T-helper 17 cell (primary cell): ENCODE measurements at places on chromosomes 7 and 10.

- DNase-seq: no peak
Observed at GRCh38 chr7:155721056-155721455, 76.6 kb downstream of the RBM33 start.

DNA sequence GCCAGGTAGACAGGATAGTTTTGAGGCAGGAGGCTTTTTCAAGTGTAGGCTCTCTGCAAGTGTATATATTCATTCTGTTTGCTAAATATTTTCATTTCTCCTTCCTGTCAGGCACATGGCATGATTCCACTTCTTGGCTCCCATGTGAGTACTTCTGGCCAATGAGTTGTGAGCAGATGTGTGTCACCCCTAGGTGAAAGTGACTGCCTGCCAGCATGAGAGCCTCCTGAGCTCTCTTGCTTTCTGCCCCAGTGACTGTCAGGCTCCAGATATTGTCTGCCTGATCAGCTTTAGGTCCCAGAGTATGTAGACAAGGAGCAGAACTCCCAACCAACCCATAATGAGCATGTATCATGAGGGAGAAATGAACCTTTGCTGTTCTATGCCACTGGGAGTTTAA, 257.6 kb upstream of the NPY start:
- no peaks in the 10 kb centered on the region for H3K27me3 ChIP-seq
- H3K36me3 ChIP-seq: no peaks in the 10 kb centered on the region
- H3K4me1 ChIP-seq: no peaks in the 10 kb centered on the region
- H3K4me3 ChIP-seq: no peak overlapping the region

- DNase-seq: no peak
- no peak overlapping the region for H3K27ac ChIP-seq
- H3K4me3 ChIP-seq: no peak overlapping the region
- peaks cover 24% of the 10 kb centered on the region for H3K27me3 ChIP-seq
Observed at GRCh38 chr10:77530011-77530410, 107.6 kb downstream of the KCNMA1 start.

GRCh38 chr7:39353615-39354376, 212.4 kb upstream of the YAE1 start:
- H3K27ac ChIP-seq: no peak overlapping the region
- peaks cover 10% of the 10 kb centered on the region for H3K4me1 ChIP-seq
- H3K27me3 ChIP-seq: peaks cover 19% of the 10 kb centered on the region
- DNase-seq: no peak

GRCh38 chr10:132197271-132198067, 10.7 kb downstream of the DPYSL4 start:
- peaks cover 12% of the 10 kb centered on the region for H3K27me3 ChIP-seq
- H3K4me3 ChIP-seq: no peak overlapping the region
- no peaks in the 10 kb centered on the region for H3K4me1 ChIP-seq

- peaks cover 13% of the 10 kb centered on the region for H3K4me1 ChIP-seq
- H3K27ac ChIP-seq: no peak overlapping the region
- no peak for DNase-seq
- peaks cover 3% of the 10 kb centered on the region for H3K36me3 ChIP-seq
- H3K27me3 ChIP-seq: peaks cover 84% of the 10 kb centered on the region
Observed at GRCh38 chr10:99536338-99537085, 3.8 kb downstream of the NKX2-3 start.

DNA sequence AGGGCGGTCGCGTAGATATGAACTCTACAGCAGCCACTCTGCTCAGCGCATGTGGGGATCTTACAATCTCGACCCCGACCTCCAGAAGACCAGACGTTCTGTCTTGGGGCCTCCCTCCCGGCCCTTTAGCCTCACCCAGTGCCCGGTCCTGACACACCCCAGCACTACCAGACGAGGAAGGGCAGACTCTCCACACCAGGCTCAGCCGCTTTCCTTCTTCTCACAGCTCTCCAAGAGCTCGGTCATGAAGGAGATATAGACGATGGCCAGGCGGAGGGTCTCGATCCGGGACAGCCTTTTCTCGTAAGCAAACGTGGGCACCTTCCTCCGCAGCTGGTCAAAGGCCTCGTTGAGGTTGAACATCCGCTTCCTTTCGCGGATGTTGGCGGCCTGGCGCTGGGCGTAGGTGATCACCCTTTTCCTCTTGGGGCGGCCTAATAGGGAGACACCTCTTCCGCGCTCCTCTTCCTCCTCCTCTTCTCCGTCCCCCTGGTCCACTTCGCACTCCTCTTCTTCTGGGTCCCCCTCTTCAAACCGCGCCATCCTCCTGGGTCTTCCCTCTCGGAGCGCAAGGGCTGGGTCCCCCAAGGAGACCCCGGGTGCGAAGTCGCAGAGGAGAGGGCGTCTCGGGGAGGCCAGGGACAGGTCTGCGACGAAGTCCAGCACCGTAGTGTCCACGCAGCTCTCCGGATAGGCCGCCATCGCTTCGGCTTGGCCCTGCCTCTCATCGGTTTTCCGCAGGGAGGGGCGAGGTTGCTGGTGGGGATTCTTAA, at the start of gene FERD3L:
Gene FERD3L (minus strand): TSS at position 761 of the 773 bp plus-strand sequence. CDS start 59 bp downstream, at position 702.
- no peak for DNase-seq
- peaks cover 29% of the 10 kb centered on the region for H3K27me3 ChIP-seq
- no peaks in the 10 kb centered on the region for H3K4me1 ChIP-seq
- no peak within 1 kb of the TSS for H3K4me3 ChIP-seq
- no peak within 1 kb of the TSS for H3K27ac ChIP-seq

- H3K36me3 ChIP-seq: peaks cover 4% of the 10 kb centered on the region
- H3K4me1 ChIP-seq: peaks cover 14% of the 10 kb centered on the region
- H3K4me3 ChIP-seq: no peak overlapping the region
- no peak for DNase-seq
Observed at GRCh38 chr7:129949292-129950133, 3.2 kb downstream of the UBE2H start.

DNA sequence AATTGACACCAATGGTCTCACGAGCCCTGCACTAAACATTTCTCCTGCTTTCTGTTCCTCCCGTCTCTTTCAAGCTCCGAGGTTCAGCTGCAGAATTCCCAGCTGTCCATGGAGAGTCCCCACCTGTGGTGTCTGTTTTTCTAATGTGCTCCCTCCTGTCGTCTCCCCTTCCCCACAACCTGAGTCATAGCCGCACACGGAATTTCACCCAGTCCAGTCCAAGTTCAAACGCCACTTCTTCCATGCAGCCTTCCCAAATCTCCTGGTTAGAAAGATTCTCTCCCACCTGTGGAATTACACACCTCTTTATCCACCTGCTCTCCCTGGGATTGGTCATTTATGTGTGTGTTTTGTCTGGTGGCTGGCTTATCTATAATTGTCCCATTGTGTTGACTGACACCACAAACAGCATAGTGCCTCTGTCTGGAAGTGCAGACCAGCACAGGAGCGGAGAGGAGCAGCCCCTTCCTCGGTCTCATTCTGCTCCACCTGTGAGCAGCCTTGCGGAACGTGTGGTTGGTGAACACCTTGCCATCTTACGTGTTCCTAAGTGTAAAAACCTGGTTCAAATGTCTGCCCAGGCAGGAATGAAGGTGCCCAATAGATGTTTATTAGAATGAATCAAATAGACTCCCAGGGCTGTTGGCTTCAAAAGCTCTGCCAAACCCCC, 3.3 kb upstream of the DIP2C start:
- peaks cover 4% of the 10 kb centered on the region for H3K36me3 ChIP-seq
- no peak overlapping the region for H3K27ac ChIP-seq
- DNase-seq: no peak
- H3K4me3 ChIP-seq: no peak overlapping the region

GRCh38 chr7:1466524-1467271, 7.4 kb upstream of the MICALL2 start:
- peaks cover 10% of the 10 kb centered on the region for H3K4me1 ChIP-seq
- H3K27ac ChIP-seq: no peak overlapping the region
- H3K36me3 ChIP-seq: no peaks in the 10 kb centered on the region
- no peak for DNase-seq

DNA sequence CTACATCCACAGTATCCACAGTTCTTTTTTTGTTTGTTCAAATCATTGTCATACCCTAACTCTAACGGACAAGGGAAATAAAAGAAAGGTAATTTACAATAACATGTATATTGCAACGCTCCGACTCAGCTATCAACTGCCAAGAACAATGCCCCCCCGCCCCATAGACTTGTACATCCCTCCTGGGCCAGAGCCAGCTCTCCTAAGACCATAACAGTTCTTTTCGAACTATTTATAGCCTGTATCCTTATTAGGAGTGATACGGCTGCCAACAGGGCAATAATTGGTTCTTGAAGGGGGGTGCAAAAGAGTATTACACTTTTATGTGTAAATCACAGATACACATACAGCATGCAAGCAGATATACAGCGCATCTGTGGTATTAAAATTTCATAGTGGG, 495.7 kb downstream of the GALNT17 start:
- no peak overlapping the region for H3K4me3 ChIP-seq
- no peaks in the 10 kb centered on the region for H3K36me3 ChIP-seq
- no peak for DNase-seq
- no peak overlapping the region for H3K27ac ChIP-seq
- H3K27me3 ChIP-seq: no peaks in the 10 kb centered on the region

- H3K27me3 ChIP-seq: no peaks in the 10 kb centered on the region
- H3K4me1 ChIP-seq: peaks cover 3% of the 10 kb centered on the region
Observed at GRCh38 chr7:33452805-33453502, 323.6 kb downstream of the BBS9 start.

DNA sequence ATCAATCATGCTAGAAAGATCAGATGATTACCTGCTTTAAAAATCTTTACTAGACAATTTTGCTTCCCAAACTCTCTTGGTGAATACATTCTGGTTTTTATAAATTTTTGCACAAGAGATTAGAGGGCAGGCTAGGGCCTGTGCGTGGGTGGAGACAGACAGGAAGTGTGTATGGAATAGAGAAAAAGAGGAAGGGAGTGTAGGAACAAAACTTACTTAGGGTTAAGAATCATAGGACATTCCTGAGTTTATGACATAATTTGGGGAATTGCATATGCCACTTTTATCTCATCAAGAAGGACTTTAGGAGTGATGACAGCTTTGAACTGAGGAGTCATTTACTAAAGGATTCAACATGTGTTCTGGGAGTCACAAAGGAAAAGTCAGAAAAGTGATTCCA, 31.3 kb downstream of the LAMB1 start:
- H3K4me3 ChIP-seq: no peak overlapping the region
- H3K27ac ChIP-seq: no peak overlapping the region
- peaks cover 2% of the 10 kb centered on the region for H3K4me1 ChIP-seq
- peaks cover 33% of the 10 kb centered on the region for H3K27me3 ChIP-seq
- H3K36me3 ChIP-seq: no peaks in the 10 kb centered on the region

- no peak overlapping the region for H3K27ac ChIP-seq
- DNase-seq: no peak
- peaks cover 20% of the 10 kb centered on the region for H3K4me1 ChIP-seq
- H3K36me3 ChIP-seq: peaks cover 3% of the 10 kb centered on the region
Observed at GRCh38 chr7:150361807-150362621, 6.6 kb upstream of the REPIN1 start.

- peaks cover 4% of the 10 kb centered on the region for H3K4me1 ChIP-seq
- no peak for DNase-seq
- no peaks in the 10 kb centered on the region for H3K36me3 ChIP-seq
- H3K4me3 ChIP-seq: no peak overlapping the region
- H3K27ac ChIP-seq: no peak overlapping the region
- no peaks in the 10 kb centered on the region for H3K27me3 ChIP-seq
Observed at GRCh38 chr10:71860243-71861029, 9.4 kb upstream of the PSAP start.

DNA sequence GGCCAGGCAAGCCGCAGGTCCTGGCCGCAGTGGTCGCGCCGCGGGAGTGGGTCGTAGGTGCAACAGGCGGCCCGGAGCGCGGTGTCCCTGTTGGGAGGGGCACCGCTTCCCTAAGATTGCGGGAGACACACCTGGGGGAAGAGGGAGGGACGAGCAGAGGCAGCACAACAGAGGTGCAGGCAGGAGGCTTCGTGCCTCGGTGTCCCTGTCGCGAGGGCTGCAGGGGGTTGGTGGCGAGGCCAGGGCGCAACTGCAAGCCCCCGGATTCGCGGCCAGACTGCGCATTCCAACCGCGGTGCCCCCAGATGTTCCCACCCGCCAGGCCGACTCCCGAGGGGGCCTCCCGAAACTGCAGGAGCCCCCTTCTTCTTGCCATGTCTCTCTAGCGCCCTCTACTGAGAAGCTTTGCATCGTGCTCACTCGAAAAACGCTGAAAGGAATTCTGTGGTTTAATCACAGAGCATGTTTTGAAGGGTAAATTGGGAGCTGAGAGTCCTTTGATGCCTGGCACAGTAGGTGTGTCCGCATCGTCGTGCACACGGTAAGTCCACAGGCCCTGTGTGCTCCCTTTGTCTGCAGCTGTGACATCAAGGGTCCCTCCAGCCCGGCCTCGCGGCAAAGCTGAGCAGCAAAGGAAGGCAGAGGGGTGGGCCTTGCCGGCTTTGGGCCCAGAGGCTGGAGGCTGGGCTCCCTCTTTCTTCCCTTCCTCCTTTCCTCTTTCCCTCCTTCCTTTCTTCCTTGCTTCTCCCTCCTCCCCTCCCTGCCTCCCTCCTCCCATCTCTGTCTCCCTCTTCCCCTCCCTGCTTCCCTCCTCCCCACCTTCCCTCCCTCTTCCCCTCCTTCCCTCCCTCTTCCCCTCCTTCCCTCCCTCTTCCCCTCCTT, 6.2 kb upstream of the MBL2 start:
- no peaks in the 10 kb centered on the region for H3K36me3 ChIP-seq
- no peaks in the 10 kb centered on the region for H3K27me3 ChIP-seq
- H3K4me1 ChIP-seq: no peaks in the 10 kb centered on the region
- H3K4me3 ChIP-seq: no peak overlapping the region
- DNase-seq: no peak

- H3K27ac ChIP-seq: no peak overlapping the region
- peaks cover 71% of the 10 kb centered on the region for H3K27me3 ChIP-seq
- H3K36me3 ChIP-seq: peaks cover 2% of the 10 kb centered on the region
- no peak for DNase-seq
- peaks cover 24% of the 10 kb centered on the region for H3K4me1 ChIP-seq
- no peak overlapping the region for H3K4me3 ChIP-seq
Observed at GRCh38 chr7:150901160-150902035, 49.1 kb downstream of the AOC1 start.

GRCh38 chr10:59633063-59633462, 76.6 kb downstream of the SLC16A9 start:
- DNase-seq: no peak
- no peak overlapping the region for H3K27ac ChIP-seq
- H3K4me1 ChIP-seq: peaks cover 2% of the 10 kb centered on the region
- H3K27me3 ChIP-seq: peaks cover 43% of the 10 kb centered on the region
- H3K4me3 ChIP-seq: no peak overlapping the region
- H3K36me3 ChIP-seq: no peaks in the 10 kb centered on the region

DNA sequence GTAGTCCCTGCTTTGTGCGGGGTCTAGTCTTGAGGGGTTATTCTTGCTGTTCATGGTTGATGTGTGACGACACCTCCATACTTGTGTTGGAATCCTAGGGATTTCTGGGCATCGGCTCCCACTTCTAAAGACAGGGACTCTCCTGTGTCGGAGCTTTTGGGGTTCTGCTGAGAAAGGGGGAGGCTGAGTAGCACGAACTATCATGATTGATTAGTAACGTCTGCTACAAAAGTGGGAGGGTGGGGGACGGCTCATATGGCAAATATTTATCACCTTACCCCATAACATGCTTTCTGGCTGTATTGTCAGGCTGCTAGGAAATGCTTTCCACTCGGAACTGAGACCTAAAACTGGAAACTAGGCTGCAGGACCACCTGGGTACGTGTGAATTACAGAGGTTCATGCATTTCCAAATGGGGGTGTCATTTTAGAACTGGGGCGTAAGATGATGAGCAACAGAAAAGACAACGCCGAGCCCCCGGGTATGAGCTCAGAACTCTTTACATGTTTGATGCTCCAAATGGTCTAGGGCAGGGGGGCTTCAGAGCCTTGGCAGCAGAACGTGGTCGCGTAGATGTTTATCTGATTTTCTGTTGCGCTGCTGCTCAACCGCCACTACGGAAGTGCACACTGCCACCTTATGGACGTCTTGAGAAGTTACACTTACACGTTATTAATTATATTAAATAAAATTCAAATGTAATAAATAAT, 15.1 kb upstream of the NME8 start:
- no peak for DNase-seq
- H3K27me3 ChIP-seq: peaks cover 29% of the 10 kb centered on the region
- no peaks in the 10 kb centered on the region for H3K36me3 ChIP-seq

- H3K27ac ChIP-seq: no peak overlapping the region
- no peaks in the 10 kb centered on the region for H3K36me3 ChIP-seq
- peaks cover 2% of the 10 kb centered on the region for H3K4me1 ChIP-seq
- no peak overlapping the region for H3K4me3 ChIP-seq
Observed at GRCh38 chr7:96786998-96787395, 77.4 kb upstream of the SEM1 start.
